Dorsolateral prefrontal cortex (tissue), 122 donors: ENCODE measurements at places on chromosomes 6 and 20.

GRCh38 chr20:54622333-54623295 is 147.2 kb downstream of the DOK5 start:
- DNase-seq, result no peak

- DNase-seq, result no peak
These were observed 92.8 kb downstream of the ESR1 start for GRCh38 chr6:151900256-151900655.

DNA sequence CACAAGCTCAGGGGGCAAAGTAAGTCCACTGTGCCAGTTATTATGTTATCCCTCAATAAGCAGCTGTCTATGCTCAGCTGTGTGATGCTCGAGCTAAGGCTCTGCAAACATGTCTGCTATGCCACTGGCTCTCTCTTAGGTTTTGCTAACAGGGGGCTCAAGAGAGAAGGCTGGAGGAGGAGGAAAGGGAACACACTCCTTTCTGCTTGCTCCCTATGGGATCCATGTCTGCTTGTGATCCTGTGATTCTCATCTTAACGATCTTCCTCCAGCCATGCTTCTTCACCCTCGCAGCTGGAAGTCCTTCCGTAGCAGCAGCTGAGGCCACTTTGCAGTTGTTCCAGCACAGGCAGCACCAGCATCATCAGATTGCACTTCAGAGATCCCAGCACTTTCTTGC is 37.0 kb upstream of the IGF2R start:
- DNase-seq, result no peak

GRCh38 chr6:53357576-53358360 is 9.0 kb upstream of the ELOVL5 start:
- no peak for DNase-seq

DNA sequence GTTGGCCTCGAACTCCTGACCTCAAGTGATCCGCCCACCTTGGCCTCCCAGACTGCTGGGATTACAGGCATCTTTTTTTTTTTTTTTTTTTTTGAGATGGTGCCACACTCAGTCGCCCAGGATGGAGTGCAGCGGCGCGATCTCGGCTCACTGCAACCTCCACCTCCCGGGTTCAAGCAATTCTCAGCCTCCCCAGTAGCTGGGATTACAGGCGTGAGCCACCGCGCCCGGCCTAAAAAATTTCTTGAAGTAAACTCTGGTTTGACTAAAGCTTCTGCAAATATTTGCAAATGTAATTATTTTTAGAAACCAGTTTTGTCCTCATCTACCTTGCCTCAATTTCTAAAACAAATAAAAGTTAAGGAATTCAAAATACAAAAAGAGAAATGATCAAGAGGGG is 1.2 kb downstream of the IBTK start:
- no peak for DNase-seq

DNA sequence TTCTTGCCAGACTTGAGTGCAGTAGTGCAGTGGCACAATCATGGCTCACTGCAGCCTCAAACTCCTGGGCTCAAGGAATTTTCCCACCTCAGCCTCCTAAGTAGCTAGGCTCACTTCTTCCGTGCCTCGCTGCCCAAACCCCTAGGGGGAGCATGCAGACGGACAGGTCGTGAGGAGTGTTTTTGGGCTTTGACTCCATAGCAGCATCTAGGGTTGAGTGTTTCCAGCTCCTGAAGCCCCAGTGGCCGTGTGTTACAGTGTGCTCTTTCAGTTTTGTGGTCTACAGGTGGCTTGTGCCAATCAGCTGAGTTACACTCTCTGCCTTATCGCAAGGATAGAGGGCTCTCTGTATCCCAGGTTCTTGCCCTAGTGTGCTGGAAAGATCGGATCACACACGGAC is 33.4 kb downstream of the NCOA3 start:
- DNase-seq, result no peak

DNA sequence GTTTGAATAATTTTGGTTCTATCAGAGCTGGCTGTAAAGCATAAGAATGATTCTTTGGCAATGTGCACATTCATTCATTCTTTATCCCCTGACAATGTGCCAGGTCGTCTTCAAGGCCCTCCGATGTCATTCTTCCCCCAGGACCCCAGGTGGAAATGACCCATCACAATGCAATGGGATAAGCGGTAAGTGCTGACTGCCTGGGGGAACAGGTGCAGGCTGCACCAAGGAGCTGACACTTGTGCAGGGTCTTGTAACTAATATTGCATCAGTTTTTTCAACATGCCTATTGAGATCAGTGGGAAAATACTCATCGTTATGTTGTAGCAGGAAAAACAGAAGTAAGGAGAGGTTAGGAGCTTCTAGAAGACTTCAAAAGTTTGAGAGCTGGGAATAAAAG is 105.6 kb downstream of the FOXC1 start:
- DNase-seq, result no peak

DNA sequence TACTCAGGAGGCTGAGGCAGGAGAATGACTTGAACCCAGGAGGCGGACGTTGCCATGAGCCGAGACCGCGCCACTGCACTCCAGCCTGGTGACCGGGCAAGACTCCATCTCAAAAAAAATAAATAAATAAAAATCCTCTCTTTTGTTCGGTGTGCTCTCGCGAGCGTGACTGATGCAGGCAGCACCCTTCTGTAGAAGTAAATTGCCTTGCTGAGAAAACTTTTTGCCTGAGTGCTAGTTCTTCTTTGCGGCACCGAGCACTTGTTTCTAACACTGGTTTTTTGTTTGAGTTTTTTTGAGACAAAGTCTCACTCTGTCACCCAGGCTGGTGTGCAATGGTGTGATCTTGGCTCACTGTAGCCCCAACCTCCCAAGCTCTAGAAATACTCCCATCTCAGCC is 30.5 kb downstream of the PLN start:
- DNase-seq, result no peak

- DNase-seq, result no peak
These were observed 438.6 kb upstream of the NOX3 start for GRCh38 chr6:155894262-155894661.

GRCh38 chr20:63771046-63771707 is 31.6 kb downstream of the SLC2A4RG start:
- DNase-seq, result no peak

GRCh38 chr20:42594659-42595058 is 595.0 kb downstream of the PTPRT start:
- no peak for DNase-seq

GRCh38 chr20:10005885-10006284 is 28.9 kb upstream of the ANKEF1 start:
- DNase-seq, result no peak

- no peak for DNase-seq
These were observed 6.2 kb downstream of the GID8 start for GRCh38 chr20:62944184-62944583.
